WTC11 (cell line): ENCODE measurements at places on chromosomes 12 and 14.
A peak's percentile ranks its signal among the peaks of the same experiment; 100 is the strongest.

- no peak for DNase-seq
Observed at GRCh38 chr12:44385964-44386363, 490.2 kb downstream of the NELL2 start.

GRCh38 chr12:75720812-75721641, 209.6 kb upstream of the KRR1 start:
- DNase-seq = peak; percentile 35

DNA sequence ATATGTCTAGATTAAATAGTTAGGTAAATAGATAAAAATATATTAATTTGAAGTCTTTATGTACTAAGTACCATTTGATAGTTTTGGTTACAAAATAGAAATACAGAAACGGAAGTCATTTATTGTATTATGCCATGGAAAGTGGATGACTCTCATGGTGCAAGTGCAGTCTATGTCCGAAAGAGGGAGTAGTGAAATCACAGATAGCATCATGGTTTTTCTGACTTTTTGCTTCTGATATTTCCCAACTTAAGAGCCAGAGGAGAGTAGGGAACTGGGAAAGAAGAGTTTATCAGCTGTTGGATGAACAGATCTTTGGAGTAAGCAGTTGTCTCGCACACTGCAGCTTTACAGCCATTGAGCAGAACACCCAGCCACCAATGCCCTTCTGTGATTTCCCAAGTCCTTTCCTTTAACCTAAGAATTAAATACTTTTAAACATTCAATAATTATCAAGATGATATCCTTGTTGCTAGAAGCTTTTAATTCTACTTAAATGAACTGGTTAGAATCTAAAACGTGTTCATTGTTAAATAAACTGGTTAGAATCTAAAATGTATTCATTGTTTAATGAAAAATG, 18.4 kb upstream of the SRGAP1 start:
- no peak for DNase-seq

GRCh38 chr12:14279845-14280244, 85.6 kb upstream of the ATF7IP start:
- DNase-seq = no peak

DNA sequence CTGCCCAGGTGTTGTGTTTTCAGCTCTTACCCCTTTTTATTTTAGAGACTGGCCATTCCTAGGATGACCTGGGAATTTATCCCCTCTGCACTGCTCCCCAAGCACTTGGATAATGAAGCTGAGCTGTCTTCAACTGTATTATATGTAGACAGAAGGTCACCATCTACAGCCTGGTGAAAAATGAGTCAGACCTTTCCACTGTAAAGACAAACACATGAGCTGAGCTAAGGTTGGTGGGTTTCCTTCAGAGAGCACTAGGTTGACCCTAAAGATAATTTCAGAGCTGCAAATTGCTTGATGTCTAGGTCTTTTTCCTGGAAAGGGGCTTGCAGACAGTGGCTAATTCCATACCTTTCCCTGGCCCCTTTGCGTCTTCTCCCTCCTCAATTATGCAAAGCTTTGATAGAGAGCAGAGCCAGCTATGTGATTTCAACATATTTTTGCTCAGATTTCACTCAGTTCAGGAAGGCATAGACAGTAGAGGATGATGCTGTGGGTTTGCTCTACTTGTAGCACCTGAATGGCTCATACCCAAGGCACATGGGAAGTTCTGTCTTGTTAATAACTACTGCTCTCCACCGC, 9.2 kb upstream of the IKZF4 start:
- DNase-seq = no peak

DNA sequence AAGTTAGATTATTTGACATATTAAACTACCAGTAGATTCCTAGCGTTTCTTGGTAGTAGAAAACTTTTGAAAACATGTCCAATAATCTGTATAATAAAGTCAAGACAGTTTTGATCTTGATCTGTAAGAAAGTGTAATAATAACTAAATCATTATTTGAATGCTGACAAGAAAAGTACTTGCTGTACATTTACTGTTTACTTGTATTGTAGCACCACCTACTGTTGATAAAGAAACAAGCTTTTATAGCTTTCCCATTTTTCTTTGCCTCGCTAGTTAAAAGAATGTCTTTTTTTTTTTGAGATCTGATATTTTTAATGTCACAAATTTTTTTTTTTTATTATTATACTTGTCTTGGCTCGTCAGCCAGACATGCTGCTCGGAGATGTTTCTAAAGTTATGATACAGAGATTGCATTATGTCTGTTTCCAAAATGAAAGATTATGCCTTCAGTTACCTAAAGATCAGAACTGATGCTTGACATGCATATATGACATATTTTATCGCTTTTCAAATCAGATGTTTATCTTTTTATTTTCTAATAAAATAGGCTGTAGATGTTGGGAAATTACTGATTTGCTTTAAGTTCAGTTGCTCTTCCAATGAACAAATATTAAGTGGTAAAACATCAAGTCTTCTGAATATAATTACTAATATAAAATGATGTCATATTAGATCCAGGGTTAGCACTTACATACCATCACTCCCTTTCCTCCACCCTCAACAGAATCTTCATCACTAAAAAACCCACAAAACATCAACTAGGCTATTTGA, 140.5 kb downstream of the AKAP6 start:
- no peak for DNase-seq

- DNase-seq = peak; percentile 35
Observed at GRCh38 chr14:93137864-93138263, 22.1 kb upstream of the ITPK1 start.
